Stimulated activated CD8-positive, alpha-beta memory T cell treated with anti-CD3 and anti-CD28 coated beads, Interleukin-7, amount 100 ng/mL, for 1 hour (primary cell): ENCODE measurements at places on chromosomes 7 and 10.

DNA sequence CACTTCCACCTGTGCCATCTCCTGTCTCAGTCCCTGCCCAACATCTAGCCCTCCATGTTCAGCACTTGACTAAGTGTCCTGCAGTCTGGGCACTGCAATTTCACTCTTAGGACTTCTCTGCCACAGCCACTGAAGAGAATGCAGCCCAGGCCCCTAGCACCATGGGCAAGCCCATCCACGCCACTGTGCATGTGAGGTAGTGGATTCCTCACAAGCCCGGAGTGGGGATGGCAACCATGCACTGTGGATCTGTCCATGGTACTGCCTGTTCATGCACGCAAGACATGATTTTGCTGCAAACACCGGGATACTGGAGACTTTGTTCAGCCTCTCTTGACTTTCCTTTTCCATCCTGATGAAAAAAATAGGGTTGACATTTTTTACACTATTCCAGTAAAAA, 12.3 kb downstream of the DDC start:
- no peak for DNase-seq

GRCh38 chr7:46318276-46318675, 397.2 kb upstream of the IGFBP3 start:
- no peak for DNase-seq

DNA sequence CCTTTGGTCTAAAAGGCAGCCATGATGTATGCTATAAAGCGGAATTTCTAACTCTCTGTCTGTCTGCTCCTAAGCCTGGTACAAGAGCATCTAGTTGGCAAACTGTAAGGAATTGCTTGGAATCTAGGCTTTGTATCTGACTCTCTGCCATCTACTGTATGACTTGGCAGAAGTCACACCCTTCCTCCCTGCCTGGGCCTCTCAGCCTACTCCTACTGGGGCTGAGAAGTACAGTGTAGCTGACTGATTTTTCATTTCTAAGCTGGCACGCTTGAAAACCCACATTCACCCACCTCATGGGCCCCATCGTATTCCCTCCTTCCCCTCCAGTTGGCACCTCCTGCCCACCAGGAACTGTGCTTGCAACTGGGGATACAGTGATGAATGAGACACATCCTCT, 435.2 kb downstream of the PLXNA4 start:
- no peak for DNase-seq

DNA sequence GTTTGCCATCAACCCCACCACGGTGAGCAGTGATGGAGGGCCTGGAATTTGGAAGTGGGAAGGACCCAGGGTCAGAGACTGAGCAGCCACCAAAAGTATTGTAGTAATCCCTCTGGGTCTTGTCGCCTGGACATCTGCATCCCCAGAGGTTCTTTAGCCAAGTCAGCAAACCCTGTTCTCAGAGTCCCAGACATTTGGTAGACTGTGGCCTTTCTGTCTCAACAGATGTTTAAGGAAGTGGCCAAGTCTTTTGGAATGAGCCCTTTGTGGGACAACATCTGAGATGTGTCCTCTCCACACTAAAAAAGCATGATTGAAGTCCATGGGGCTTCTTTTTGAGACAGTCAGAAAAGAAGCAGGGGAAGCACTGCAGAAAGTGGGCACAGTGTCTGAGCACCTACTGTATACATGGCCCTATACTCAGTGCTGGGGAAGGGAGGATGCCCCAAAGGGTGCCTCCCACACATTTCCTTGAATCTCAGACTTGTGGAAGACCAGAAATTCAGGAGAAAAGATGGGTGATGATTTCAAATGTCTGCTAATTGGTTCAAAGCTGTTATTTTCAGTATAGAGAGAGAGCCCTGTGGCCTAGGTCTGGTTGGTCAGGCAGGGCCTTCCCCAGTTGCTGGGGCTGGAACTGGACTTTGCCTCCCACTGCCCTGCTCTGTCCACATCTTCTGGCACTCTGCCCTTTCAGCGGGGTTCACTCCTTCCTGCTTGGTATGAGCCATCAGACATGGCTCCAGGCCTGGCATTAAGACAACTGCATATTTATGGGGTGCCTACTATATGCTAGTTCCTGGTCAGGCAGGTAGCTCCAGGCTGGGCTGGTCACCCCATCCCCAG, 26.5 kb upstream of the VSIR start:
- no peak for DNase-seq

DNA sequence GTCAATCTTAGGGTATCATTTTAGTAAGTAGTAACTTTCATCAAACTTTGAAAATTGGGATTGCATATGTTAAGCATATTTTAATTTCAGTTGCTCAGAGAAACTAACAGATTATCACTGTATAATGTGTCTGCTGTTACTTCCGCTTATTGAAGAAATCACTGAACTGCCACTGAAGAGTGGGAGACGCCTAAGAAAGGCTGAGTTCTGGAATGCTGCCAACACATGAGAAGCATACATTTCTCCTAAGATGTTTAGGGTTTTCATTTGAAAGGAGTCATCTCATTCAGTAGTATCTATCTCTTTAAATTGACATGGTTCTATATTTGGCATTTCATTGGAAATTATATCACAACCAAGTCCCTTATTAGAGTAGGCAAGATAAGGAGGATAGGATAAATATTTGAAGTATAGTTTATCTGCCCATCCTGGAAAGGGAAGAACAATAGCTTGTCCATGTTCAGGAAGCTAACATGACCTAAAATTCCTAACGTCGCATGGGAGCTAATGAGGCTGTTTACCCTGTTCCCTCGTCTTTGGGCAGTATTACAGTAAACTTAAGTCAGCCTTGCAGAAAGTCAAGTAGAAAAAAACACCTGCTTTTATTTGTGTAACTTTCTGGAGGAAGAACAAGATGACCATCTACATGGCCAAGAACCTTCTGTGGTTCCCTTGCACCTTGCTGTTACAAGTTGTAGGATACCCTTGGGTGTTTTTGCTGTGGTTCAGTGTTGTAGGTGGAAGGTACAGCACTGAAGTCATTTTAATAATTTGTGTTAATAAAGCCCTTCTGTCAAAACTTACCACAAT, 67.3 kb downstream of the NHLRC2 start:
- DNase-seq, result no peak

GRCh38 chr7:43385309-43385680, 197.6 kb upstream of the STK17A start:
- no peak for DNase-seq

GRCh38 chr7:699476-700170, 26.9 kb upstream of the DNAAF5 start:
- DNase-seq, result no peak

DNA sequence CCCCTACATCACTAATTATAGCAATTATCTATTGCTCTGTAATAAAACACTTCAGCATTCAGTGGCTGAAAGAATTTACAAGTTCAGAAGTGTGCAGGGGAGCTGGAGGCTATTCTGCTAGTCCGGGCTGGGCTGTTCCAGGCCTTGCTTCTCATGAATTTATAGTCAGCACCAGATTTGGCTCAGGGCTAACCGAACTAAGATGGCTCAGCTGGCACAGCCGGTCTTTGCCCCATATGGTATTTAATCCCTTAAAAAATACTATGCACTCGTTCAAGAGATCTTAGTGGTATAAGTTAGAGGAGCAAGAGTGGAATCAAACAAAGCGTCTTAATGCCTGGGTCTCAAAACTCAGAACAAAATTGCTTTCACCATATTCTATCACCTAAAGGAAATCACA, 932.9 kb downstream of the XPNPEP1 start:
- no peak for DNase-seq

- DNase-seq, result no peak
Observed at GRCh38 chr10:50540826-50541122, 83.0 kb downstream of the SGMS1 start.

DNA sequence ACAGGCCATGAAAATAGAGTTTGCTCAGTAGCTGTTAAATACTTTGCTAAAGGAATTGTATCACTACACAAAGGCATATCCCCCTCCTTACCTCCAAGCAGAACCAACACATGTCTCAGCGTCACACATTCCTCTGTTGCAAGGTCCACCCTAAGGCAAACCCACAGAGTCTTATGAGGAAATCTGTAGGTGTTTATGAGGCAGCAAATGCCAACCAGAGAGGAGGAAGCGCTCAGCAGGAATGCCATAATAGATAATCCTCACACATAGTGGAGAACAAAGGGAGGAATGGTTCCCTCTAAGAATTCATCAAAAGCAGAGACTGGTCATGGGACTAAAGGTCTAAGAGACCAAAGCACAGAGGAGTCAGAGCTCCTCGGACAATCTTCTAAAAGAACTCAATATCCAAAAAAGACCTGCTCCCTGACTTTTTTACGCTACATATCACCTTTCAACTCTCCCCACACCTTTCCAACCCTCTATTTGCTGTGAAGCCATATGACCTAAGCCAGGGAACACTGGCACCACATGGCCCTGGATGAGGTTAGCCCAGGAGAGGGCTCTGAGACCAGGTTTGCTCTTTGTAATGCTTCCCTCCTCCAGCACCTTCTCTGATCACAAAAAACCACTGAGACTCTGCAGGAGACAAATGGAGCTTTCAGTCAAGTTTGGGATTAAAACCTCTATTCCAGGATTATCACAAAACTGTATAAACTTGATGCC, 7.3 kb downstream of the SLC25A13 start:
- DNase-seq, result no peak

GRCh38 chr10:24751716-24752115, 28.0 kb upstream of the ARHGAP21 start:
- no peak for DNase-seq

DNA sequence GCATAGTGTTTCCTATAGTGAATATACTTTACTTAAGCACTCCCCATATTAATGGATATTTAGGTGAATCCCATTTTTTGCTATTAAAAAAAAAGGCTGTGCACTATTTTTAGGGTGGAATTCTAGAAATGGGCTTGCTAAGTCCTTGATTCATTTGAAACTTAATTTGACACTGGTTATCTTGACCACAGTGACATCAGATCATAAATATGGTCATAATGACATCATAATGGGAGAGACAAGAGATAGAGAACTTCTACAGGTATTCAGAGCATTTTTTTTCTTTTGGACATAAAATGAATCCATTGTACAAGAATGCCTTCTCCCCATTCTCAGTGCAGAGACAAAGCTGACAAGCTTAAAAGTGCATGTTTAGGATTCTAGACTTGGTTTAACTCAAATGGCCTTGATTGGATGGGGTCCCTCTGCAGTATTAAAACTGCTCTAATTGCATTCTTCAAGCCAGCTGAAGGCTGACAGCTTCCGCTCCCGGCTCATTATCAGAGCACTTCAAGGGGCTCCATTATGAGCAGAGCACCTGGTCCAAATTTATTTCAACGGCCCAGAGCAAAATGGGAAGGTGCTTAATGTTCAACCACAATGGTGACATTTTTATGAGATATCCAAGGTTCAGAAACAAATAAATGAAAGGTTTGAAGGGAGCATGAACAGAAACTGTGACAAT, 104.8 kb downstream of the JAZF1 start:
- no peak for DNase-seq

DNA sequence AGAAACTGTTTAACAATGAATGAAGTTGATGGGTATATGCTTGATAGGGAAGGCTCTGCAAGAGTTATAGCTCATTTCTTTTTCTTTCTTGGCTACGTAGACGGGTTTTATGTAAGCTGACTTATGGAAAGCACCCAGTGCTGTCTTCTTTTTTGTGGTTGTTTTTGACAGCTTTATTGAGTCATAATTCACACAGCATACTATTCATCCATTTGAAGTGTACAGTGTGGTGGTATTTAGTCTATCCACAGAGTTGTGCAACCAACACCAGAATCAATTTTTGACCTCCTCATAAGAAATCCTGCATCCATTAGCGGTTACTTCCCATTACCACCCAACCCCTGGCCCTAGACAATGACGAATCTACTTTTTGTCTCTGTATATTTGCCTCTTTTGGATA, 240.6 kb upstream of the KIAA1217 start:
- no peak for DNase-seq

- no peak for DNase-seq
Observed at GRCh38 chr10:112896273-112896672, 53.8 kb upstream of the TCF7L2 start.

DNA sequence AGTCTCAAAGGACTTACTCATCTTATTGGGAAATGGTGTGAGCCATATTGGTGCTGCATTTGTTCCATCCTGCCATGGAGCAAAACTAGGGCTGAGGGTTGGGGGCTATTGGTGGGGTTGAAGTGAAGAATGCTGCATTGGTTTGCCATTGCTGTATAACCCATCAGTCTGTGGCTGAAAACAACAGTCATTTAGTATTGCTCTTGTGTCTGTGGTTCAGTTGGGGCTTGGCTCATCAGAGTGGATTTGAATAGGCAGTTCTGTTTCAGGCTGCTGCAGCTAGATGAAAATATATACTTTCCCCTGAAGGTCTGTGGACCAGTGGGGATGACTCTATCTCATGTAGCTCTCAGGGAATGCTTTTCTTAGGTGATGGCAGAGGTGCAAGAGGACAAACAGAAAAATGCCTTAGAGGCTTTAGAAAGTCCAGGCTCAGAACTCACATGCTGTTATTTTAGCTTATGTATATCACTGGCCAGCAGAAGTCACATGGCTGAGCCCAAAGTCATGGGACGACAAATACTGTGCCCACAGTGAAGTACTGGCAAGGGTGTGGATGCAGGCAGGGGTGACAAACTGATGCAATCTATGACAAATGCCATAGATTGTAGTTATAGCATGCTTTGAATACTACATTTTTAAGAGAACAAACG, 15.2 kb upstream of the EXOC6 start:
- DNase-seq, result no peak

DNA sequence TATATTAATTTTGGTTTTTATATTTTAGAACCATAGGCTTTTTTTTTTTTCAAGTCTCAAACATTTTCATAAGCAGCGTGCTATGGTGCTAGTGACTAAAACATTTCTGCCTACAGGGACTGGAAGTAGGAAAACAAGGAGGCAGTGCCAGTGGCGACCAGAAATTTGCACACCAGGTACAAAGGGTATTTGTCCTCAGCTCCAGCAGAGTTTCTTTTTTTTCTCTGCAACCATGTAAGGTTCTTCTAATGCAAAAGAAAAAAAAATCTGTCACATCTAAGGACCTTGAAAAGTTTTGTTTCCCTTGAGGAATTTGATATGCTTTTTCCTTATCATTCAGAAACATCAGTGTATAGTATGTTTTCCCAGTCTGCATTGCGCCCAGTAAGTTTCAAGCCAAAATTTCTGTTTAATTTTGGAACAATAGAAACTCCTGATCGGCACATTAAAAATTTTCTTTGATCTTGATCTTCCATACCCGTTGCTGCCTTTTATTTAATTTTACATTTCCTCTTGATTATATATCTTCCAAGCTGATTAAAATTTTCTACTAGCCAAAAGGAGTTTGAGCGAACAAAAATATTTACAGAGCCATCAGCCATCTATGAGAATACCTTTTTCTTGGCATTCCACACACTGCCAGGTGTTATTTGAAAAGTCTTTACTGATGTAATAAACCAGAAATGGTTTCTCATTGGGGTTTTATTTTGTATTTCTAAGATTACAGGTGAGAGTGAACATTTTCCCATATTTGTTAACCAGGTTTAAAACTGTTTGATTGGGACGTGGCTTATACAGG, 956 bp upstream of the KLHDC10 start:
- no peak for DNase-seq

DNA sequence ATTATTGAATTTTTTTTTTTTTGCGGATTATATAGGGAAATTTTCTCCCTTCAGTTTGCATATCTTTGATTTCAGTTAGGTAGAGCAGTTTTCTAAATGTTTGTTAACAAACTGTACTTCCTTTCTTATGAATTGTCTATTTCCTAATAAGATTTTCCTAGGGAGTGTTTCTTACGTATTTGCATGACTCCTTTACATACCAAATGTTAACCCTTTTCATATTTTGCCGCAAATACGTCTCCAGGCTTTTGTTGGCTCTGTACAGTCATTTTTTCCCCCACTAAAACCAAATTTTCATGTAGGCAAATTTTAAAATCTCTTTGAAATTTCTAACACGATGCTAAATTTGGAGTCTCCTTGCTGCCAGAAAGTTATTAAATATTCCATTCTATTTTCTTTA, 1.9 kb upstream of the FRAT2 start:
- no peak for DNase-seq
